ENCODE measurements at places on chromosomes 6 and 20.

DNA sequence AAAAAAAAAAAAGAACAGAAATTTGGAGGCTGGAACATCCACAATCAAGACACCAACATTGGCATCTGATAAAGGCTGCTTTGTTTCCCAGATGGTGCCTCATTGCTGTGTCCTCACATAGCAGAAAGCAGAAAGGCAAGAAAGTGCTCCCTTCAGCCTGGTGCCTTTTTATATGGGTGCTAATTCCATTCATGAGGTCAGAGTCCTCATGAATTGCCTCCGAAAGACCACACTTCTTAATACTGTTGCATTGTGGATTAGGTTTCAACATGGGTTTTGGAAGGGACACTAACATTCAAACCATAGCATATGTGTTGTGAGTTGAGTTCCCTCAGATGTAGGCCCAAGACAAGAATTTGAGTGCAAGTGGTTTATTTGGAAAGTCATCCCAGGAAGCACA is 8.0 kb upstream of the C20orf202 start:
- DNase-seq = no peak

DNA sequence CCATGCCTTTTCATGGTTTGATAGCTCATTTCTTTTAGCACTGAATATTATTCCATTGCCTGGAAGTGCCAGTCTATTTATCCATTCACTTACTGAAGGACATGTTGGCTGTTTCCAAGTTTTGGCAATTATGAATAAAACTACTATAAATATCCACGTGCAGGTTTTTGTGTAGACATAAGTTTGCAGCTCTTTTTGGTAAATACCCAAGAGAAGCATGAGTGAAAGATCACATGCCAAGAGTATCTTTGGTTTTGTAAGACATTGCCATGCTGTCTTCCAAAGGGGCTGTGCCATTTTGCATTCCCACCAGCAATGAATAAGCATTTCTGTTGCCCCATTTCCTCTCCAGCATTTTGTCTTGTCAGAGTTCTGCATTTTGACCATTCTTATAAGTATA is 120.9 kb downstream of the MANEA start:
- no peak for DNase-seq

GRCh38 chr6:48826152-48826515 is 636.9 kb downstream of the MMUT start:
- DNase-seq = no peak

- DNase-seq = no peak
Measured at GRCh38 chr6:107676042-107676441, 148.1 kb downstream of the SCML4 start.

DNA sequence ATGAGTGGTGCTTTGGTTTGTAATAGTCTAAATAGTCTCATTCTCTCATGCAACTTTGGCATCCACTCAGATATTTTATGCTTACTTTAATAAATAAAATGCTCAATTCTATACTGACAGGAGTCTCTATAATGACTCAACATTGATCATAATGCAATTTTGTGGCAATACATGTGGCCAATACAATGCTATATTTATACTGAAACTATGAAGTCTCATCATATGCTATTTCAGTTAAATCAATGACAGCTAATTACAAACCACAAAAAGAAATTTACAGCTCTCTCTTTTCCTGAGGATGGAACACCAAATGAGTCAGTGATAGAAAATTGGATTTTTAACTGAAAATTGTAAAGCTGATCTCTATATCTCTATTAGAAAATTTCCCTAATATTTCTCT is 77.1 kb downstream of the WASF1 start:
- DNase-seq = no peak

DNA sequence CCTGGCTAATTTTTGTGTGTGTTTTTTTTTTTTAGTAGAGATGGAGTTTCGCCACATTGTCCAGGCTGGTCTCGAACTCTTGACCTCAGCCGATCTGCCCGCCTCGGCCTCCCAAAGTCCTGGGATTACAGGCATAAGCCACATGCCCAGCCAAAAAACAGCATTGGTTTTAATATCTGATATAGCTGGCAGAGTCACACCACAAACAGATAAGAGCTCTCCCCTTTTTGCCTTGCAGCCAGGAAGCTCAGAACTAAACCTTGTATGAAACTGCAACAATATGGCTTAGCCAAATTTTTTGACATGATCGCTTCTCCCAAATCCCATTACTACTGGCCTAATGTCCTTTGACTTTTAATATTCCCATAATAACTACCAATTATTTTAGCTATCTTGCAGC is 4.9 kb downstream of the ACOT8 start:
- peak; percentile 26 for DNase-seq

Measured in hematopoietic multipotent progenitor cell treated with erythropoietin and hydrocortisone succinate and interleukin-3 and kit ligand, for 17 days (in vitro differentiated cells).